Activated naive CD8-positive, alpha-beta T cell treated with anti-CD3 and anti-CD28 coated beads for 36 hours (primary cell): ENCODE measurements at places on chromosomes 5 and 9.

DNA sequence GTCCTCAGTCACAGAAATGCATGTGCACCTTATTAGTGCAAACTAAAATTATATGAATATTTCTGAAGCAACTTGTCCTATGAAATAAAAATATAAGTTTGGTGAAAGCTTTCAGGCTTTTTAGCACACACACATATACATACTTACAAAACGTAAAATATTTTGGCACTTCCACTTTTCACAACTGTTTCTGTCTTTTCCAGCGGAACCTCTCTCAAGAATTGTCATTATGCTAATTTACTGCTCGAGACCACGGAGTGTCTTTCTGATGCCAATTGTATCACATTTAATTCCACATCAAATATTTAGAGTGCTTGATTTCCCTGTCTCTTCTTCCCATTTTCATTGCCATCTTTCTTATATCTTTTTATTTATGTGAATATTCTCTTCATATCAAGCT lies 100.4 kb downstream of the MEF2C start:
- H3K27ac ChIP-seq = no peak overlapping the region
- peaks cover 17% of the 10 kb centered on the region for H3K4me1 ChIP-seq
- H3K36me3 ChIP-seq = no peaks in the 10 kb centered on the region
- peaks cover 9% of the 10 kb centered on the region for H3K27me3 ChIP-seq
- H3K4me3 ChIP-seq = no peak overlapping the region
- no peak for DNase-seq

GRCh38 chr5:168885324-168886120 lies 306.4 kb upstream of the PANK3 start:
- no peak overlapping the region for H3K27ac ChIP-seq
- DNase-seq = no peak
- H3K36me3 ChIP-seq = no peaks in the 10 kb centered on the region
- no peaks in the 10 kb centered on the region for H3K4me1 ChIP-seq

DNA sequence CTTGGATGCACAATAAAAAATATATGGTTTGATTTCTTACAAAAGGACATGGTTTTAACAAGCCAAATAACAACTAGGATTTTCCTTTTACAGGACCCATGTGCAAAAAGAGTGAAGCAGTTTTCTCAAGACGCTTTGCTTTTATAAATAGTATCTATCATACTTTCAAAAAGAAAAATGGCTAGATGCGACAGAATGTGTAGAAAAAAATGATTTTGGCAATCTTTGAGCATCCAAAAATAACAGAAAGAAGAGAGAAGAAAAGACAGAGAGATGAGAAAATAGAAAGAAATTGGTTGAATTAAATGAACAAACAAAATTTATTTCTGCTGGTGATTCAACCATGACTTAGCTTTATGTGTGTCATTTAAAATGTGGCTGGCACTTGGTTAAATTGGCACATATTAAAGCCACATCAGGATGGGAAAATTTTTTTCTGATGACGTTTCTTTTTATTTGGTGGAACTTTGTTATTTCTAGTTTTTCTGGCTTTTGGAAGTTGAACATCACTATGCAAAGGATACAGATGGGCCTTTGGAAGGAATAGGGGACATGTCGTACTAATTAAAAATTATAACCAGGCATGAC lies 35.6 kb upstream of the NREP start:
- no peak for DNase-seq
- H3K4me3 ChIP-seq = no peak overlapping the region
- H3K27me3 ChIP-seq = peaks cover 10% of the 10 kb centered on the region

DNA sequence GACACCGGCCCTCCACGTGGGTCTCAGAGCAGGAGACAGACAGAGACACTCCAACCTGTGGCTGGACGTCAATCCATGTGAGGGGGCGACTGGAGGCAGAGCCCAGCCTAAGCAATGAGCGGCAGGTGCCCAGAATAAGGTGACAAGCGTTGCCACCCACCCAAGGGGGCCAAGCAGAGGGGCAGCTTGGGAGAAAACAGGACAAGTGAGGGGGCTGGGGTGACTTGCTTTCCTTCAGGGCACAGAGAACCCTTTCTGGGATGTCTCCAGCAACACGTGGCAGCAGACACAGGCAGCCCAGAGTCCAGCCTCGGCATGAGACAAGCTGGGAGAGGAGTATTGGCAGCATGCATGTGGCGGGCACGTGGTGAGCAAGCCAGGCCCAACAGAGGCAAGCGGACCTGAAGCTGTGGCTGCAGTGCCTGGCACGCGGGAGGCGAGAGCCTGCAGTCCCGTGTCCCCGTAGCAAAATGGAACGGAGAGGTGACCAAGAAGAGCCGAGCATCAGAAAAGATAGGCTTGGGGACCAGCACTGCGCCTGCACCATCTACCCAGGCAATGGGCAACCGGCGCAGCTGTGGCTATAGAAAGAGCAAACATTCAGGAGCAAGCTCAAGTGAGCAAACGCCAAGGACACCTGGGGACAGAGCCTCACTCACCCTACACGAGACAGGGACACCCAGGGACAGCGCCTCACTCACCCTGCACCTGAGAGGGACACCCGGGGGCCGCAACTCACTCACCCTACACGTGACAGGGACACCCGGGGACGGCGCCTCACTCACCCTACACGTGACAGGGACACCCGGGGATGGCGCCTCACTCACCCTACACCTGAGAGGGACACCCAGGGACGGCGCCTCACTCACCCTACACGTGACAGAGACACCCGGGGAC lies 6.2 kb downstream of the TERT start:
- peaks cover 5% of the 10 kb centered on the region for H3K27me3 ChIP-seq
- peaks cover 9% of the 10 kb centered on the region for H3K36me3 ChIP-seq
- no peak overlapping the region for H3K4me3 ChIP-seq
- H3K27ac ChIP-seq = no peak overlapping the region

GRCh38 chr5:60883229-60883628 lies 39.2 kb upstream of the ELOVL7 start:
- peaks cover 44% of the 10 kb centered on the region for H3K36me3 ChIP-seq
- no peak overlapping the region for H3K27ac ChIP-seq
- no peak for DNase-seq
- H3K4me1 ChIP-seq = no peaks in the 10 kb centered on the region

- H3K4me1 ChIP-seq = no peaks in the 10 kb centered on the region
- H3K27ac ChIP-seq = no peak overlapping the region
- H3K4me3 ChIP-seq = no peak overlapping the region
These were observed 300.7 kb downstream of the MSX2 start for GRCh38 chr5:175025077-175025476.

GRCh38 chr5:96516631-96517071 lies 83.6 kb upstream of the PCSK1 start:
- no peaks in the 10 kb centered on the region for H3K36me3 ChIP-seq
- H3K4me3 ChIP-seq = no peak overlapping the region
- H3K4me1 ChIP-seq = no peaks in the 10 kb centered on the region

DNA sequence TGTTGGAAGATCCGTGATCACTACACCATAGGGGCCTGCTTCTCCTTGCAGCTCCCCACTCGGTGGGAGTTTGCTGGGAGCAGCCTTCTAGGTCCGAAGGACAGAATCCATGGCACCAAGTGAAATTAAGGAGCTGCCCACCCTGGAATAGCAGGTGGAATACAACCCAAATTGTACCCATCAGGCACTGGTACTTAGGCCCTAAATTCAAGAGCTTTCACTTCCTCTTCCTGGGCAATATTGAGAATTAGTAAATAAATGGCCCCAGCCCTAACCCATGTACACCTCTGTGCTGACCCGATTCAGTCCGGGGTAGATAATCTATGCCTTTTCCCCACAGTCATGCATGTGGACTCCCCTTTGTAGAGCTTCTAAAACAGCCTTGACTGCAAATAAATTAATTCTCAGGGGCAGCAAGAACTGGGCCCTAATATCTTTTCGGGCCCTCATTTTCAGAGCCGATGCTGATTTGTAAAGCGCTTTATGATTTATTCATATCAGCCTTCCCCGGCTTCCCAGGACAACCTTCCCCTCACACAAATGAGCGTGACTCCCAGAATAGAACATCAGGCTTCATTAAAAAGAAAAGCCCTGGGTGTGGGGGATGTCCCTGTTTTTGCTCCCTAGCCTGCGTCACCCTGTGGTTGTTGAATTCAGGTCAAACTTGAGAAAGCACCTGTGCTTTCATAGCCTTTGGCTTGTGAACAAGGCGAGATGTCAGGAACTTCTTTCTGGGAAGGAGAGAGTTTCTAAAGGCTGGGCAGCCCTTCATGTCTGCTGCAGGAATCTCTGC lies 126.1 kb upstream of the TBC1D2 start:
- H3K27ac ChIP-seq = no peak overlapping the region
- H3K4me3 ChIP-seq = no peak overlapping the region
- no peaks in the 10 kb centered on the region for H3K36me3 ChIP-seq
- no peaks in the 10 kb centered on the region for H3K4me1 ChIP-seq
- no peak for DNase-seq
- H3K27me3 ChIP-seq = no peaks in the 10 kb centered on the region

GRCh38 chr5:4019009-4019769 lies 423.6 kb downstream of the IRX1 start:
- DNase-seq = no peak
- peaks cover 3% of the 10 kb centered on the region for H3K27me3 ChIP-seq
- no peak overlapping the region for H3K27ac ChIP-seq

DNA sequence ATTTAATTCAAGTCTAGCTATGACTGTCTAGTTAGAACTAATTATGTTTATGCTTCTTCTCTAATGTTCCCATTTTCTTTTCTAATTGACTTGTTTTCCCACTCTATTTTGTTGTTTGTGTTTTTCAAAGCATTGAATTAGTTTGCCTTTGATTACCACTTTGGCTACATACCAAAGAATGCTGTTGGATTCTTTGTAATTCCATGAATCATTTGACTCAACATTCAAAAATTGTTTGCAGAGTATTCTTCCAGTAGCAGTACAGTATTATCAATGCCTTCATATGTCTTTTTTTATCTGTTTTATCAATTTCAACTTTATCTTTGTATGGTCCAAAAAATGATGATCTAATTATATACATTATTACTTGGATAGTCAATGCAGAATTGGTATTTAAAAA lies 288.7 kb downstream of the RFX3 start:
- H3K27ac ChIP-seq = no peak overlapping the region
- DNase-seq = no peak
- peaks cover 8% of the 10 kb centered on the region for H3K4me1 ChIP-seq
- peaks cover 1% of the 10 kb centered on the region for H3K36me3 ChIP-seq
- H3K4me3 ChIP-seq = no peak overlapping the region
